ENCODE measurements at places on chromosomes 5 and 9. TPM values are rescaled to one million over a fixed set of nuclear protein-coding genes. Genes with fewer than 3 reads are reported as not detected.

The GABRA1 gene
- total RNA-seq: not detected

DNA sequence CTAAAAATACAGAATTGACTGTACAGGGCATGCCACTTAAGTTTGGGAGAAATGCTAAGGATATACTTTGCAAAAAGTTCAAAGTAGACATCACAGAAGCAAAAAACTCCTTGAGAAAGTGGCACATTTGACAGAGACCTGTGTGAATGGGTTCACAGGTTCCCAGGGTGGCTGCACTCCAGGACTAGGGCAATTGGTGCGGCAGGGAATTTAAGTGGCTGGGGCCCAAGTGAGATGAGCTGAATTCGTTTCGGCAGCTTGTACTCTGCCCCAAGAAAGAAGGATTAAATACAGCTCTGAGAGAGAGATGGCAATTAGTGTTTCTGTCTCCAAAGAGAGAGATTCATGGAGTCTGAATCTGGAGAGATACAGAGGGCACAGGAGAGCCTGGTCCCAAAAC, 280.1 kb downstream of the FBXL17 start:
- H3K27ac ChIP-seq: no peak overlapping the region
- H3K36me3 ChIP-seq: no peaks in the 10 kb centered on the region
- no peak overlapping the region for H3K4me3 ChIP-seq
- no peak for DNase-seq
- no peaks in the 10 kb centered on the region for H3K27me3 ChIP-seq

DNA sequence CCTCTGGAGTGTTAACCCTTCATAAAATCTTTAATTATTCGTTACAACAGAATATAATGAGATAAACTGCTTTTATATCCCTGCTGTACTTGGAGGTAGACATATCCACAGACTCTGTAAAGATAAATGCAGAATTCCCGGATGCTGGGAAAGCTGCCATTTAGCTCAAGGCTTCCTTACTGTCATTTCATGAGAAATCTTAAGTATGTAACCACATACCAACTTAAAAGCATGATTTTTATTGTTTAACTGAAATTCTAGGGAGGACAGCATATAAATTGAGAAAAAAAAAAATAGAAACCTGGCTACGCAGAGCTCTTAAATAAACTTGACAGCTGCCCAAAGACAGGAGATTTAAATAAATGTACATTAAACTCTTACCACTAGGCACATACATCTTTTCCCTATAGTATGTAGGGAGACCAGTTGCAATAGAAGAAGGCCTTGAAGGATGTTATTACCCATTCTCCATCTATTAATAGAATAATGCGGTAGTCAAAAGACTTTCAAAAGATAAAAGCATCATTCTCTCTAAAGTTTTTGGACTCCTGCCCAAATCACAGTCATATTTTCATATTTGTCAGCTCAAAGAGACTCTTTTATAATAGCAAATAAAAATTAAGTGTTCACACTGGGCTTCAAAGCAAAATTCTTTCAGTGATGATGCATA, 373.8 kb downstream of the NDUFS4 start:
- no peak overlapping the region for H3K27ac ChIP-seq
- DNase-seq: no peak
- H3K36me3 ChIP-seq: no peaks in the 10 kb centered on the region
- H3K4me1 ChIP-seq: no peaks in the 10 kb centered on the region

DNA sequence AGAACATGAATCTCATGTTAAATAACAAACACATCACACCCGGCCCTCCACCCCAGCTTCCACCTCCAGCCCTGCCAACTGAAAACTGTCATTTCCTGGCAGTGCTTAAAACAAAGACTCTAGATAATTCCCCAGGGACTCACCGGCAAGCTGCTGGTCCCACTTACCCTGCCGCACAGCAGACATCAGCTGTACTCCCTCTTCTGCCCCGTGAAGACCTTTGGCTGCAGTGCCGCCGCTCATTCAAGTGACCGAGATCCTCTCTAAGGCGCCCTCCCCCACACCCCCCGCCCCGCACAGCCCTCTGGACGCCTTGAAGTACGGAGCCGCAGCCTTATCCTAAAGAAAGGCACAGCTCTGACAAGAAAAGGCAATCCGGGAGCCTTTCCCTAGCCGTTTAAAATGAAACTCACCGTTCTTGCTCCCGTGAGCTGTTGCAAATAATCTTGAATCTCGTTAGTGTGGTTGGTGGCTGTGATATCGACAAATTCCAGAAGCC, 434 bp downstream of the GLRX start:
- peak overlapping the region; percentile 88 for H3K27ac ChIP-seq
- peaks cover 12% of the 10 kb centered on the region for H3K36me3 ChIP-seq
- H3K4me3 ChIP-seq: peak overlapping the region; percentile 98
- peaks cover 63% of the 10 kb centered on the region for H3K4me1 ChIP-seq

DNA sequence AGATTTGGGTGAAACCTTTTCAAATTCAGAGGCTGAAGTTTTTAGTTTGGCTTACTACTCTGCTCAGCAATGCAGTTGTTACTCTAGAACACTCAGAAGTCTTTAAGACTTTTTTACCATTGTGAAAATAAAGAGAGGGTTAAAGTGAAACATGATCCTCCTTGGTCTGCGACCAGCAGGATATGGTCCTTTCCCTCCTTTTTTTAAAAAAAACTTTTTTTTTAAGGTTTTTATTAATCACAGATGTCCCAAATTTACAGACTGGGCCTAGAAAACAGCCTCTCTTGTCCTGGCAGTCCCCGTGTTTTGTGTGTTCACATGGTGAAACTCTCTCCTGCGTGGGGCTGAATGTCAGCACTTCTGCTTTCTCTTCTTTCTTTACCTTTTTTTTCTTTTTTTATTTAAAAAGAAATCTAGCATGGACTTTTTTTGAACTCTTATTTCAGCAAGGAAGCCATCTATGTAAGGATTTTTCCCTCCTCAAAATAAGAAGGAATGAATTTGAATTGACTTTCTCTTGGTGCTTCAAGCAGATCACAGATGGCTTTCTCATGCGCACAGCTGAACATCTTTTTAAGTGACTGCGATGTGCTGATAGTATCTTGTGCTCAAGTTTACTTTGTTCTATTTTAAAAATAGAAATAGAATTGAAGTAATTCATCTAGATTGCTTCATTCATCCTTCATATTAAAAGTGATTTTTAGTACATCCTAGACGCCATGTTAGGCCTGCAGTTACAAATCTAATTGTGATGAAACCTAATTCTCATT, 128.7 kb upstream of the OTULINL start:
- peaks cover 4% of the 10 kb centered on the region for H3K4me1 ChIP-seq
- no peaks in the 10 kb centered on the region for H3K36me3 ChIP-seq
- no peak overlapping the region for H3K4me3 ChIP-seq
- H3K27ac ChIP-seq: no peak overlapping the region
- H3K27me3 ChIP-seq: no peaks in the 10 kb centered on the region

DNA sequence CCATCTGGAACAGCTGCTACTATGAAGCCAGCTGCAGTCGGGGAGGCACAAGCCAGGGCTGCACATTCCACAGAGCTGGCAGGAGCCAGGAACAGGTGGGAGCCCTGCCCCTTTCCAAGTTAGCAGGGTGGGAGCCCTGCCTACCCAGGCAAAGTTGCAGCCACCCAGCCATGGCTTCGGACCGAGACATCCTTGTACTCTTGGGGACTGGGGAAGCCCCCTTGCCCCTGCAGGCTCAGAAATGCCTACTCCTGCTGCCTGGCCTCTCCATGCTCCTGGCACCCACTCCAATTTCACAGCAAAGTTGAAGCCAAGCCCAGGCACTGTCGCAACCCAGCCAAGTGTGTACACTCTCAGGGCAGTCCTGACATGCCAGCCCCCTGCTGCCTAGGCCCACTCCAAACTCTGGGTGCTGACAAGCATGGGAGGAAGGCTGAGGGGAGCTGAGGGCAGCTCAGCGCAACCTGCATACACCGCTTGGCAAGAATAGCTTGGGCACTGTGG, 165.1 kb downstream of the RNF180 start:
- H3K27ac ChIP-seq: no peak overlapping the region
- H3K36me3 ChIP-seq: no peaks in the 10 kb centered on the region
- no peaks in the 10 kb centered on the region for H3K27me3 ChIP-seq
- H3K4me1 ChIP-seq: no peaks in the 10 kb centered on the region
- no peak for DNase-seq

DNA sequence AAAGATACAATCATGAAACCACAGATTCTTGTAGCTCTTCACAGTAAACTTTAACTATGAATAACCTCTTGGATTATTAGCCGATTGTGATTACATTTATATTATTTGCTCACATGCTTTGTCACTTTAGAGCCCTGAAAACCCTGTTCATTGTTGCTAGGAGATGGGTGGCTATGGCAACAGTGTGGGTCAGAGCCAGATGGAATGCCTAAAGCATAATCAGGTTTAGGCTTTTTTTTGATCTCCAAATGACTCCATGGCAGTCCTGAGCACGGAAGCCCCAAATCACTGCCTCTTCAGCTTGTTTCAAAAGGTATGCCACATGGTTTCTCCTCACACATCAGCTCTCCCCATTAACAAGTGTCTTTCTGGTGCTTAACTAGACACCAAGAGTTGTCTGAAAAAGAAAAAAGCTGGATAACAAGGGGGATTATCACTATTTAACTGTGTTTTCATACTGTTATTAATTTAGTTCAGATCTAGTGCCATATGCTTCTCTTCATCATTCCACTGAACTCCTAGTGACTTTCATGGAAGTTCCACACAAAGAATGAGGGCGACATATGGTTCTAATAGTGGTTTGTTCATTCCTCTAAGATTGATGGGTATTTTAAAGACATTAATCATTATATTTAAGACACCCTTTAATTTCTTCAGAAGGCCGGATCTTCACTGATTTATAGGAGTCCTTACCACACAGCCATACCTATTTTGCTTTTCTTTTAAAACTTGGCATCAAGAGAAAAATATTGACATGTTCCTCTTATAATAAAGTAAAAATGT, 88.8 kb upstream of the PAM start:
- H3K27me3 ChIP-seq: no peaks in the 10 kb centered on the region
- no peak overlapping the region for H3K27ac ChIP-seq
- H3K36me3 ChIP-seq: no peaks in the 10 kb centered on the region

The FOXD4L5 gene
- 0.21 TPM for total RNA-seq

DNA sequence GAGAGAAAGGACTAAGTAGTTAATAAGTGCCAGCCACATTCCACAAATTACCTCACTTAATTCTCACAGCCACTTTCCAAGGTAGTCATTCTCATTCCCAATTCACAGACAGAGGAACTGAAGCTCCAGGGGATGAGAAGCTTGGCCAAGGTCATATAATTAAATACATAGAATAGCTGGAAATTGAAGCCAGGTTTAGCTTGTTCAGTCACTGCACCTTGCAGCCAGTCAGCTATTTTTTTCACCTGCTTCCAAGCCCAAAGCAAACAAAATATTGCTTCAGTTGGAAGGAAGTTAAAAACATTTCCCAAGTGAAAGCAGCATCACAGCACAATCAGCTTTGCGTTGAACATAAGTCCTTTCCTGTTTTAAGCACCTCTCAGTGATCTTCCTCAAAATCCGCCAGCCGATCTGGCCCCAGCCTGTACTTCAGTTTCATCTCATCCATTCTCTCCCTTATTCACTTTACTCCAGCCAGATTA, 4.8 kb downstream of the ALDH1A1 start:
- no peak overlapping the region for H3K27ac ChIP-seq
- no peak for DNase-seq
- peaks cover 31% of the 10 kb centered on the region for H3K27me3 ChIP-seq

The ERMP1 gene
- total RNA-seq: 28.0 TPM

GRCh38 chr5:42974536-42974935, 65.6 kb downstream of the ANXA2R start:
- H3K27me3 ChIP-seq: no peaks in the 10 kb centered on the region
- no peak overlapping the region for H3K27ac ChIP-seq
- H3K36me3 ChIP-seq: peaks cover 5% of the 10 kb centered on the region
- H3K4me3 ChIP-seq: no peak overlapping the region

DNA sequence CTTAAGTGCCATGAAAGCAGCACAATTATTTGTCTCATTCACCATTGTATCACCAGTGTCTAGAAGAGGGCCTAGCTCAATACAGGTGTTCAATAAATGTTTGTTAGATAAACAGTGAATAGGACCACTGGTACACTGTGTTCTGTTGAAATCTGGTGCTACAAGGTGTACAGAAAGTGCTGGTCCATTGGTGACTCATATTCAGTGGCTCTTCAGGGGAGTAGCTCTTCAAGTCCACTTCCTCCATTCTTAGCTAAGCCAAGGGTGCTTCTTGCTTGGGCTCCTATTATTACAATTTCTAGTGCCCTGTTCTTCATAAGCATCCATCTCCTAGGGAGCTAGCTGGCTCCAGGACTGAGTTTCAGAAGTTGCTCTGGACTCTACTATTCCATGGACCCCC, 6.4 kb upstream of the FCHO2 start:
- DNase-seq: no peak
- no peak overlapping the region for H3K4me3 ChIP-seq
- no peaks in the 10 kb centered on the region for H3K4me1 ChIP-seq
- H3K36me3 ChIP-seq: no peaks in the 10 kb centered on the region
- H3K27me3 ChIP-seq: peaks cover 38% of the 10 kb centered on the region
- H3K27ac ChIP-seq: no peak overlapping the region

DNA sequence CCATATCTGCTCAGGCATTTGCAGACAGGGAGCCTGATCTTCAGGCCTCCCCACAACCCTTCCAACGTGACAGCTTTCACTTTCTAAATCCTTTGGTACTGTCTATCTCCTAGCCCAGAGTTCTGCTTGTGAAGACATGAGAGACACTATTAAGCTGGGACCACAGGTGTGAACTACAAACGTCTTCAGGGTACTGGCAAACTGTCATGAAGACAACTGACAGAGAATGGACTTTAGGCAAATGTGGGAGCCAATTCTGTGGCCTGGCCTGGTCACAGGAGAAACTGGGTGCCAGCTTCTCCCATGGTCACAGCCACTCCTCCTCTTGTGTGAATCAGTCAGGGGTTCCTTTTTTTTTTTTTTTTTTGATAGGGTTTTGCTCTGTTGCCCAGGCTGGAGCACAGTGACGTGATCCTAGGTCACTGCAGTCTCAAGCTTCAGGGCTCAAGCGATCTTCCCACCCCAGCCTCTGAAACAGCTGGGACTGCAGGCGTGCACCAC, 10.4 kb downstream of the TRIM14 start:
- H3K27me3 ChIP-seq: no peaks in the 10 kb centered on the region
- H3K36me3 ChIP-seq: peaks cover 17% of the 10 kb centered on the region
- H3K4me1 ChIP-seq: peaks cover 59% of the 10 kb centered on the region
- H3K4me3 ChIP-seq: peak overlapping the region; percentile 68
- DNase-seq: no peak

The TSC1 gene
- total RNA-seq: 45.7 TPM

The ZBTB34 gene
- total RNA-seq: 7.6 TPM

DNA sequence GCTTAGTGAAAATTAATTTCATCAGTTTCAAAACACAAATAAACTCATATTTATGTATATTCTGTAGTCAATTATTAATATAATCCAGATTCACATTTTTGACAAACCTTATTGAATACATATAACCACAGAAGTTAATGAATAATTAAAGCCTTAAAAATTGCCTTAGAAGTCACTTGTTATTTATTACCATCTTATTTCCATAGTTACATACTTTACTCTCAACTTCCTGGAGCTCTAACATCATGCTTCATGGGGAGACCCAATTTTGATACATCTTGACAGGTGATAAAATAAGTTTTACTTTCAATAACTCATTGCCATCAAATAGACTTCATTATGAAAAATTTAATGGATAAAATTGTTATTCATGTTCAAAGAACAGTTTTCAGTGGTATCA, 1038.7 kb downstream of the PTPRD start:
- no peak overlapping the region for H3K27ac ChIP-seq
- H3K36me3 ChIP-seq: no peaks in the 10 kb centered on the region
- no peak for DNase-seq
- H3K4me3 ChIP-seq: no peak overlapping the region

GRCh38 chr5:173573126-173573960, 43.1 kb downstream of the BOD1 start:
- peak; percentile 69 for DNase-seq
- H3K4me1 ChIP-seq: peaks cover 5% of the 10 kb centered on the region
- H3K36me3 ChIP-seq: no peaks in the 10 kb centered on the region
- H3K27ac ChIP-seq: no peak overlapping the region
- H3K27me3 ChIP-seq: peaks cover 7% of the 10 kb centered on the region
- no peak overlapping the region for H3K4me3 ChIP-seq

Data from natural killer cell treated with Interleukin-12 subunit alpha and Interleukin-12 subunit beta and Interleukin-15 and Interleukin-18, amount 100 ng/mL, for 72 hours (primary cell).